Pulmonary artery endothelial cell (primary cell): ENCODE measurements at places on chromosomes 1 and 21. TPM values are rescaled to one million over a fixed set of nuclear protein-coding genes. Genes with fewer than 3 reads are reported as not detected.

Gene ATP1A2
- not detected in 2 replicates for total RNA-seq

Gene RGS8
- not detected in 2 replicates for total RNA-seq

DNA sequence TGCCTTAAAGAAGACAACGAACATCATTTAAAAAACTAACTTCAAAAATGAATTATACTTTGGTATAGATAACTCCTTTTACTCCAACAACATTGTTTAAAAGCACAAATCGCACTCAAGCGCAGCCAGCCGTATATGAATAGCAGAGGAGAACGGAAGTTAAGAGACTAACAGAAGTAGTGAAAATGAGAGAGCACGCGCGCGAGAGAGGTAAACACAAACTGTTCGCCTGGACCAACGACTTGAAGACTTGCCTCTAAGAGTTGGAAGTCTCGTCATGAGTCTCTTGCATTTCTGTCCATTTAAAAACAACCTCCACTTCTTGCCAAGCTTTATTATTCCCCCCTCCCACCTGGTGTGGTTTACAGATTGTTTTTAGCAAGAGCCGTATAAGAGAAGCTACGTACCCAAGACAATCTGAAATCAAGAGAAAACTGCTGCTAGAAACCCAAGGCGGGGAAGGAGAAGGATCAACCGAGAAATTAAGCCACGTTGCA, 479 bp downstream of the SELENOF start:
- DNase-seq: no peak

DNA sequence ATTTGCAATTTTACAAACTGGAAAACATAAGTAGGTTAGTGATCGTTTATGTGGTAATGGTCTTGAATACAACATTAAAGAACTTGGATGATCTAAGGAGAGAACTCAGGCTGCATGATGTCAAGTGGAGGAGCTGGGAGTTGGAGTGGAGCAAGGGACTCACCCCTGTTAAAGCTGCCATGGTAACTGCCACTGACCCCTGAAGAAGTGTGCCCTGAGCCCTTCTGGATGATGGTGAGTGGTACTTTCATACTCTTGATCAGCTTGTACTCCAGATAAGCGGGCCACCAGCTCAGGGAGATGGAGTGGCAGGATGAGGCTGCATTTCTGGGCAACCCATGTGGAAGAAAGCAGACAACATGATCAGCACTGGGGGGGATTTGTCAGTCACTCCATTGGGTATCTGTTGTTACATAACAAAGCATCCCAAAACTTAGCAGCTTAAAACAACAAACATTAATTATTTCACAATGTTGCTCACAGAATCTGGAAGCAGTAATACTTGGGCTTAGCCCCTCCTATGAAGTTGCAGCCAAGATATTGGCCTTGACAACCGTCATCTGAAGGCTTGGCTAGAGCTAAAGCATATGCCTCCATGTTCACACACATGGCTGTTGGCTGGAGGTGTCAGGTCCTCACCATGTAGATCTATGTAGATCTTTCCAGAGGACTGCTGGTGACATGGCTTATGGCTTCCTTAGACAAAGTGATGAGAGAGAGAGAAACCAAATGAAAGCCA, 213.8 kb downstream of the DUSP10 start:
- DNase-seq: no peak

DNA sequence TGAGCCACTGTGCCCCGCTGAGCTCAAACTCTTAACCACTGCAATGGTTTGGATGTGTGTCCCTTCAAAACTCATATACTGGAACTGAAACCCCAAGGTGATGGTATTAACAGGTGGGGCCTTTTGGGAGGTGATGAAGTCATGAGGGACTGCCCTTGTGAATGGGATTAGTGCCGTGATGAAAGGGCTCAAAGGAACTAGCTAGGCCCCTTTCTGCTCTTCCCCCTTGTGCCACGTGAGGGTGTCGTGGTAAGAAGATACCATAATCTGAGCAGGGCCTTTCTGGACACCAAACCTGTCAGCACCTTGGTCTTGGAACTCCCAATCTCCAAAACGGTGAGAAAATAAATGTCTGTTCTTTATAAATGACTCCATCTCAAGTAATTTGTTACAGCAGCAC, 45.5 kb upstream of the SPOCD1 start:
- DNase-seq: no peak

GRCh38 chr1:153058154-153058553, 842 bp upstream of the SPRR2A start:
- no peak for DNase-seq

GRCh38 chr21:25036775-25037174, 570.5 kb downstream of the MRPL39 start:
- no peak for DNase-seq

GRCh38 chr1:179007233-179007632, 18.5 kb upstream of the FAM20B start:
- DNase-seq: no peak
